Chondrocyte (in vitro differentiated cells): ENCODE measurements at places on chromosomes 4 and X.

GRCh38 chrX:10450229-10450958, 170.0 kb downstream of the MID1 start:
- DNase-seq, result no peak

- no peak for DNase-seq
These were observed 31.6 kb upstream of the C1QTNF7 start for GRCh38 chr4:15396157-15396800.

- DNase-seq, result no peak
These were observed 37.2 kb upstream of the MGST2 start for GRCh38 chr4:139628184-139629012.

GRCh38 chrX:18065956-18066355, 154.7 kb downstream of the BEND2 start:
- DNase-seq, result no peak

GRCh38 chrX:153064061-153064460, 7.8 kb downstream of the PNMA3 start:
- DNase-seq, result no peak

DNA sequence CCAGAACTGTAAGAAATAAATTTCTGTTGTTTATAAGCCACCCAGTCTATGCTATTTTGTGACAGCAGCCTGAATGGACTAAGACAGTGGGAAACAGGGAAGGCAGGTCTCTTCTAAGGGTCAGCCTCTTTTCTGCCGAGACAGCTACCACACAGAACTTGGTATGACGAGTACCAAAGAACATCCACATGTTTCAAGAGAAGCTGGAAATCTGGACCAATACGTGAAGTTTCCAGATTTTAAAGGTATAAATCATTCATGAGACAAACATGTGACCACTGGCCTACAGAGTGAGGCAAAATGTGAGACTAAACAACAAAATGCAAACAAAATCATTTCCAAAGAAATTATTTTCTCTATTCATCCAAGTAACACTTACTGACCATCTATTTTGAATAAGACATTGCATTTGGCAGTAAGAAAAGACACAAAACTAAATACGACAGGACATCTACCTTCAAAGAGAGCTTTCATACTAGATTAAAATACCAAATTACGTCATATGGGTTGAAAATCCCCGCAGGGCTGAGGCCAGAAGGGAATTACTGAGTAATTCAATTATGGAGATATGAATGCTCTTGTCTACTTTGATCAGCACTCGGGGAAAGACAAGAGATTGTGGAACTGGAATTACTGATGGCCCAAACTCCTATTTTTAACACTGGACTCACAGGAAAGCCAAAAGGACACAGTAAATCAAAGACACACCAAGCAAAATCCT, 7.2 kb downstream of the SCARB2 start:
- no peak for DNase-seq

DNA sequence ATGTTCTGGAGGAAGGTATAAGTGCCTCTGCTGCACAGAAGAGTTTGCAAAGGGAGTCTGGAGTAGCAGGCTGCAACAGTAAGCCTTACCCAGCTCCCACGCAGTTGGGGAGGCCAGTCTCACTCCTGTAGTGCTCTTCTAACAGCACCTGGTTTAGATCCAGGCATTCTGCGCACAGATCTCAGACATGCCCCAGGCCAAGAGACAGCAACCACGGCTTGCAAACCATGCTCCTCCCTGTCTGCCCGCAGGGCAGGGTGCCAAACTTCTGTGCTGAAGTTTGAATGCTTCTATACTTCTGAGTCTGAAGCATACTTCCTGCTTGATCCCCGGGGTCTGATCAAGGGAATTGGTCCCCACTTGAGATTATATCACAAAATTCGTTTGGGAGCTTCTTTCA, 106.3 kb downstream of the LINC00632 start:
- no peak for DNase-seq

GRCh38 chr4:87101543-87102199, 118.7 kb downstream of the KLHL8 start:
- no peak for DNase-seq

GRCh38 chrX:5907207-5907606, 321.5 kb downstream of the NLGN4X start:
- no peak for DNase-seq

DNA sequence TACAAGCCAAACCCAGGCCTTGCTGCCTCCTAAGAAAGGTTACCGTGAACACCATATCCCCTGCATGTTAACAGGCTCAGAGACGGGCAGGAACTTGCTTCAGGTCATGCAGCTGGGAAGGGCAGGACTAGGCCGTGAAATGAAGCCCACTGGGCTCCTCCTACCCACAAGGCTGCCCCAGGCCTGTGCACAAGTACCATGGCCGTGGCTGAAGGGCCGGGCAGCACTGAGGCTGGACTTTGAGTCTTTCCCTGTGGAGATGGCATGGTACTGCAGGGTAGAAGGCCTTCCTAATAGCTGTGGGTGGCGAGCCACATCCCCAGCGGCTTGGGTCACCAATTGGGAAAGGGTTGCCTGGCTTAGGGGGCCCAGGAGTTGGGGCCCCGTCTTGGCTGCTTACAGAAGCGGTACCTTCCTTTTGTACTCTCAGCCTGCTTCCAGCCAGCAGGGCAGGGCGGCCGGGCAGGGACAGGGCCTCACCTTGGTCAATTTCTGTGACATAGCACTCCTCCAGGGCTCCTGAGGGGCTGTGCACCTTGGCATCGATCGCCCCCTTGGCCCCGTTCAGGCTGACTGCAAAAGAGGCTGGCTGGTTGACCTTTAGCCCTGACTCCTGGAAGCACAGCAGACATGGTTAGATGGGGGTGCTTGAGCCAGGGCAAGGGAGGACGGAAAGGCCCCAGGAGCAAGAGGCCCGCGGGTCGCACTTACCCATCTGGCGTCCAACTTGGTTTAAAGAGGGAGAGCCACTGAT, 23.8 kb downstream of the FLNA start:
- DNase-seq, result no peak

DNA sequence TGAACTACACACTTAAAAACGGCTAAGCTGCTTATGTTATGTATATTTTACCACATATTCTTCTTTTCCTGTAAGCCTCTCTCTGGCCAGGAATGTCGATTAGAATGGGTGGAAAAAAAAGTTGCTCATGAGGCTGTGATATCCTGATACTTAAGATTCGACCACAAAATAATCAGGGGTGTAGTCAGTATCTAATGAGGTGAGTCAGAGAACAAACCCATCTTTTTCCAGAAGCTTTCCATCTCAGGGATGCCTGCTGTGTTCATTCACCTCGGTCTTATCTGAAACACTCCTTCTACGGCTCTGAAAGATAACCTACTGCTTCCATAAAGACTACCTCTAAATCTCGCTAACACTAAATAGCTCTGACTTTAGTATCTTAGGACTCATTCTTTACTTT, 142.7 kb upstream of the MAP3K15 start:
- no peak for DNase-seq

- no peak for DNase-seq
These were observed 158.6 kb upstream of the FAT1 start for GRCh38 chr4:186882293-186882692.

DNA sequence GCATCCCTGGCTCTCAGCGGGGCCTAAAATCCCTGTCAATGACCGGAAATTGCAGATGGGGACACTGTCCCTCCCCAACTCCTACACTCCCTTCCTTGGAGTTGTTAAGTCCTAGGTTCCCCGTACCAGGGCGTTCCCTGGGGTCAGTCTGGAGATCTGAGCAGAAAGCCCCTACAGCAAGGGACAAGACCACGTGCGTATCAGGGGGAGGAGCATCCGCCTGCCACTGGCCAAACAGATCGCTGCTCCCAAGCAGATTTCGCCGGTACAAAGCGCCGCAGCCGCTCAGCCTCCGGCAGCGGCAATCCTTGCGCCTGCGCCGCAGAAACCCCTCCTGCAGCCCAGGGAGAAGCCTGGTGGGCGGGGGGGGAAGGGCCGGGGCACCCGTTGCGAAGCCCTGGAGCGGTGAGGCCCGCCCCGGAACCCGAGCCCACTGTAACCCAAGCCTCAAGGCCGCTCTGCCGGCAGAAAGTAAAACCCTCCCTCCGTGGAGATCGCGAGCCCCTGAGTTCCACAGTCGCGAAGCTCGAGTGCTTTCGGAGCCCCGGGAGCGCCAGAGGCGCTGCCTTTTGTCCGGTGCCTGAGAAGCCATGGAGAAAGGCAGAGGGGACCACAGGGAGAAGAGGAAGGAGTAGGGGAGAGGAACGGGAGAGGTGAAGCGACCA, 2.7 kb downstream of the CRMP1 start:
- DNase-seq, result no peak

GRCh38 chr4:78774417-78774816, 1.7 kb upstream of the BMP2K start:
- DNase-seq, result no peak

DNA sequence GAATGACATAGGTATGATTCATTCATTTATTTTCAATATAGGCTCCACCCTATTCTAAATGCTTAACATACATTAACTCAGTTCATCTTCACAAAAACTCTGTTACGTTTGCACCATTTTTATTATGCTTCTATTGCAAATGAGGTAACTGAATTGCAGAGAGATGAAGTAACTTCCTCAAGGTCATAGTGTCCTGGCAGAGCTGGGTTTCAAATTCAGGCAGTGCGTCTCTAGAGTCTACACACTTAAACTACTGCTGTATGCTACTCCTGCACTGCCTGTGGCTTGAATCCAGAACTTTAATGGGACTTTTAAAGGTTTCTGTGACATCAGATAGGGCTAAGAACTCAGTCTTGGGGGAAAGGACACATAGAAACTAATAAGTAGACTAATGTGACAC, 413.4 kb downstream of the UBE2NL start:
- DNase-seq, result no peak

- no peak for DNase-seq
These were observed 28.3 kb downstream of the ADD1 start for GRCh38 chr4:2871911-2872310.

- DNase-seq, result no peak
These were observed 422.3 kb downstream of the MAPK10 start for GRCh38 chr4:85937507-85937906.

GRCh38 chr4:82591592-82591991, 29.8 kb upstream of the TMEM150C start:
- no peak for DNase-seq

- no peak for DNase-seq
These were observed 173.9 kb downstream of the GRIA3 start for GRCh38 chrX:123357941-123358340.

GRCh38 chr4:55336138-55337034, 9.7 kb upstream of the SRD5A3 start:
- DNase-seq, result no peak

DNA sequence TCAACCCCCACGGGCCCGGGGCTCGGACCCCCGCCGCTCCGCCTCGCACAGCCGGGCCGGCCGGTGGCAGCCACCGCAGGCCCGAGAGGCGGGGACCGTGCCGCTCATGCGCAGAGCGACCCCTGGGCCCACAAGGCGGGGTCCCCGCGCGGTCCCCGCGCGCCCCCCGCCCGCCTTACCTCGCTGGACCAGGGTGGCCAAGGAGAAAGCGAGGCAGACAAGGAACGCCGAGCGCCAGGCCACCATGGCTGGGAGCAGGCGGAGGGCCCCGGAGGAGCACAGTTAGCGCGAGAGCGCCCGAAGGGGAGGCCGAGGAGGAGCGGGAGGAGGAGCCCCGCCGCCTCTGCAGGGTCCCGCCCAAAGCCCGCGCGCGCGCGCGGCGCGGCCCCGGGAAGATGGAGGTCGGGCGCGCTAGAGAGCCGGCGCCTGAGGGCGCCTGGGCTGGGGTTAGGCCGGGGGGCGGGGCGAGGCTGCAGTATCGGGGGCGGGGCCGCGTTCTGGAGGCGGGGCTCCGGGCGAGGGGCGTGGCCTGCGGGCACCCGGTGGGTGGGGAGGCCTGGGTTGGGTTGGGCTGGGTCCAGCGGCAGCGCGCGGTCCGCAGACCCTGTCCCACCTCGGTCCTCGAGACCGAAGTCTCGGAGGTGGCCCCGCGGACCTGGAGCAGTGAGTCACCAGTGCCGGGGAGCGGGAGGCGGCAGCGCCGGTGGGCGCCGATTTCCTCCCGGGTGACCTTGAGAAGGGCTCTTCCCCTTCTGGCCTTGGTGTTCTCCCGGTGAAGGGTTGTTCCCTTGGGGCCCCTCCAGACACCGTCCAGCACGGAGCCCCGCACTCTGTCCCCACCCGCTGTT, at the start of gene CD99L2:
TSS of gene CD99L2 (minus strand) at position 326 of the 848 bp plus-strand sequence. CDS start at position 246, 80 bp downstream.
- peak; percentile 93 for DNase-seq

- DNase-seq, result no peak
These were observed 283.5 kb downstream of the CAMK2D start for GRCh38 chr4:113478032-113478431.

- no peak for DNase-seq
These were observed 144.8 kb upstream of the UNC5C start for GRCh38 chr4:95693594-95693993.

- DNase-seq, result no peak
These were observed 51.9 kb upstream of the HUWE1 start for GRCh38 chrX:53738370-53738906.

- DNase-seq, result no peak
These were observed 466.7 kb downstream of the NKX6-1 start for GRCh38 chr4:84032372-84032771.

DNA sequence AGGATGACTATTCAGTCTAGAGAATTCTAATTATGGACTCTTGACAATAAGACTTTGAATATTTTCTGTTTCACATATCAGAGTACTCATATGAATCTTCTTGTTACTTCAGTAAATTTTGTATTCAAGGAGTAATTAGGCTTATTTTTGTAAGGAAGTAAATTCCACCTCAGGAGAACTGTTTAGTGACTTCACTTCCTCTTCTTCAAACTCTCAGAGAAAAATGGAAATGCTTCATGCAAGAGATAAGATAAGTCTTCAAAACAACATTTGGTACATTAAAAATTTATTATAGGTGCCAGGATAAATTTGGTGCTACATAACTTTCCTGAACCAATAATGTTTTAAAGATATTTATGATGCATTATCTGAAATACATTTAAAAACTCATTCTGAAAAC, 1421.9 kb downstream of the PCDH7 start:
- no peak for DNase-seq

- DNase-seq, result no peak
These were observed 1072.9 kb upstream of the SLIT2 start for GRCh38 chr4:19178835-19179234.

GRCh38 chr4:25029479-25030276, 1.1 kb downstream of the LGI2 start:
- no peak for DNase-seq

DNA sequence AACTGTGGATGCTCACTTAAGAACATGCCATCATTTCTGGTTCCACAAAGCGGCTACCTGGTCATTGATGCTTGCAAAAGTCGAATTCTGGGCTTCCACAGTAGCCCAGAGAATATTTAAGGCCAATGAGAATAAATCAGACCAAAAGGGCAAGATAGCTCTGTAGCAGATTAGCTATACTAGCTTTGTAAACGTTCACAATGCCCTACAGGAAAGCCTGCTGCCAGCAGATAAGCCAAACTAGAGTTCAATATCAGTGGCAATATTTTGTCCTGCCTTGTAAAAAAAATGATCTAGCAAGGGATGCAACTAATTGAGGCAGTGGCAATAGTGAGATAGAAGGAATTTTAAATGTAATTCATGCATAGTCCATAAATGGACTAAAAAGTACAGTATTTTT, 387.7 kb upstream of the TEX13C start:
- DNase-seq, result no peak

GRCh38 chr4:88195328-88196012, 37.0 kb upstream of the ABCG2 start:
- no peak for DNase-seq
